ENCODE measurements at places on chromosomes 11 and 22.

- DNase-seq: no peak
Observed at GRCh38 chr11:63532117-63532516, 4.5 kb upstream of the PLAAT4 start.

- DNase-seq: no peak
Observed at GRCh38 chr22:47570300-47570685, 807.8 kb downstream of the TBC1D22A start.

GRCh38 chr22:49767355-49768062 lies 60.2 kb downstream of the BRD1 start:
- DNase-seq: no peak

- DNase-seq: no peak
Observed at GRCh38 chr11:66238786-66239413, 29.5 kb upstream of the RAB1B start.

DNA sequence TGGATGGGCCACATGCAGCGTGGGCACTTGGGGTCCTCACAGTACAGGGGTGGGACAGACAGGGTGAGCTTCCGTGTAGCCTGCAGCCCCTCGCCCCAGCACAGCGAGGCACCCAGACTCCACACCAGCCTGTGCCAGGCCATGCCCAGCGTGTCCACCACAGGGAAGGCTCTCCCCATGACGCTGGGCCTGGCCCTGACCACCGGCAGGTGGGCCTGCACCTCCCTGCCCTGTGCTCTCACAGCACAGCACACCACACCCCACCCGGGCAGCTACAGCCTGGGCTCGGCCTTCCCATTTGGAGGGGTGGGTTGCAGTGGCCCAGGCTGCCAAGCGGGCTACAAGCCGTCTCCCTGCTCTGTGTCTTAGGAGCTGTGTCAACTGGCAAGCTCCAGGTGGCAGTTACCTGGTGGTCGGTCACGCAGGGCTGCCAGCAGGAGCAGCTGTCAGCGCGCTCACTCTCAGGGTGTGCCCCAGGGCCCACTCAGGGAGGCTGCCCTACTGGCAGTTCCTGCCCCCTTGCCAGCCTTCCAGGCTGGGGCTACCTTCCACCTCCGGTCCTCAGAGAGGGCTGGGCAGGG lies 4.6 kb downstream of the MOB2 start:
- no peak for DNase-seq

- no peak for DNase-seq
Observed at GRCh38 chr11:73163638-73164174, 21.6 kb upstream of the FCHSD2 start.

GRCh38 chr11:34344768-34345539 lies 12.9 kb downstream of the ABTB2 start:
- DNase-seq: no peak

DNA sequence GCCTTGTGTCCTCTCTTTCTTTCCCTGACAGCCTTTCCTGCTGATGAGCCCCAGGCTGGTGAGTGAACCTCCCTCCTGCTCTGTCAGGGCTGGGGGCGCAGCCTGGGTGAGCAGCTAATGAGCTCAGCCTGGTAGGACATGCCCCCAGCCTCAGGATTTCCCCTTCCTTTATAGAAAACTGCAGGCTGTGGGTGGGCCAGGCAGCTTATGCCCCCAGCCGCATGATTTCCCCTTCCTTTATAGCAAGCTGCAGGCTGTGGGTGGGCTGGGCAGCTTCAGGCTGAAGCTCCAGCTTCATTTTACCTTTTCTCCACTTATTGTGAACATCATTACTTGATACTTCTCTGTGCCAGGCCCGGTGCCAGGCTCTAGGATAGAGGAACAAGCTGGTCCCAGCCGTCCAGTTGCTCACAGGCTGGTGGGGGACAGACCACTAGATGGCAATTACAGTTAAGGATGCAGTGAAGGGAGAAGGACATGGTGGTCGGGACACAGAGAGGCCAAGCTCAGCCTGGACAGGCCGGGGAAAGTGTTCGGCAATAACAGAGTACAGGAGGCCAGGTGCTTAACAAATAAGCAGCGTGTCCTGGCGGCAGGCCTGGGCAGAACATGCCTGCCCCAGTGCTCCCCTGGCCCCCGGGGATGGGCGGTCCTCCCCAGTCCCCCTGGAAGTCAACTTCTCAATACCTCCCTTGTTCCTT lies 5.3 kb downstream of the LGALS12 start:
- DNase-seq: no peak

DNA sequence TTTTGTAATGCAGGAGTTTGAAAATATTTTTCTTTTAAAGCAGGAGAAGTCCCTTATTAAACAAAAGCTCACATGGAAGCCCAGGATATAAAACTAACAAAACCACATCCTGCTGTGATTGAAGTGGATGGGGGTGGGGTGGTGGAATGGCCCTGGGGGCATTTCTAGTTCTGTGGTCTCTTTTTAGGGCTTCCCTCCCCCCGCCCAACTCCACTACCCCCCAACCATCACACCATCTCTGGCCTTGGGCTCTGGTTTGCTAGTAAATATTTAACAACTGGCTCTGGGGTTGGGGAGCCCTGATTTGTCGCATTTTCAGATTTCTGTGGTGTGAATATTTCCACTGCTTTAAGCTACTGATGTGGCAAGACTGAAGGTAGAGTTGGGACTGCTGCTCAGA lies 279.6 kb upstream of the PLET1 start:
- DNase-seq: no peak

- DNase-seq: no peak
Observed at GRCh38 chr11:74592063-74592440, 330 bp upstream of the POLD3 start.

GRCh38 chr11:78149646-78150045 lies 10.2 kb upstream of the ALG8 start:
- DNase-seq: no peak

- no peak for DNase-seq
Observed at GRCh38 chr11:33475993-33476392, 218.8 kb downstream of the HIPK3 start.

DNA sequence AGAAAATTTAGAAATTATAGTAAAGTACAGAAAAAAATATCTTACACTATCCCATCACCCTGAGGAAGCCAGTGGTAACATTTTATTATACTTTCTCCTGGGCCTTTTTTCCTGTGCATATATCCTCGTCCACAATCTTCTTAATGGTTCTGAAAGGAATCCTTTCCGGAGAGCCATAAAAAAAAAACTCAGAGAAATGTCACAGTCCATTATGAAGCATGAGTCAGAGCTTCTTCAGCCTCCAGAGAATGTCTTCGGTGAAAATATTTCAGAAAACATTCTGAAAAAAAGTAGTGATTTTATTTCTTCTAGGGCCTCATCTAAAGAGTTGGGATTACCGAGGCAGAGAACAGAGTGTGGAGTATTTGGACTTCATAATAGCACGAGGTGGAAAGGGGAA lies 163.4 kb downstream of the INSC start:
- DNase-seq: no peak
